ENCODE measurements at places on chromosomes 12 and 14. TPM values are rescaled to one million over a fixed set of nuclear protein-coding genes. Genes with fewer than 3 reads are reported as not detected.
A peak's percentile ranks its signal among the peaks of the same experiment; 100 is the strongest.

DNA sequence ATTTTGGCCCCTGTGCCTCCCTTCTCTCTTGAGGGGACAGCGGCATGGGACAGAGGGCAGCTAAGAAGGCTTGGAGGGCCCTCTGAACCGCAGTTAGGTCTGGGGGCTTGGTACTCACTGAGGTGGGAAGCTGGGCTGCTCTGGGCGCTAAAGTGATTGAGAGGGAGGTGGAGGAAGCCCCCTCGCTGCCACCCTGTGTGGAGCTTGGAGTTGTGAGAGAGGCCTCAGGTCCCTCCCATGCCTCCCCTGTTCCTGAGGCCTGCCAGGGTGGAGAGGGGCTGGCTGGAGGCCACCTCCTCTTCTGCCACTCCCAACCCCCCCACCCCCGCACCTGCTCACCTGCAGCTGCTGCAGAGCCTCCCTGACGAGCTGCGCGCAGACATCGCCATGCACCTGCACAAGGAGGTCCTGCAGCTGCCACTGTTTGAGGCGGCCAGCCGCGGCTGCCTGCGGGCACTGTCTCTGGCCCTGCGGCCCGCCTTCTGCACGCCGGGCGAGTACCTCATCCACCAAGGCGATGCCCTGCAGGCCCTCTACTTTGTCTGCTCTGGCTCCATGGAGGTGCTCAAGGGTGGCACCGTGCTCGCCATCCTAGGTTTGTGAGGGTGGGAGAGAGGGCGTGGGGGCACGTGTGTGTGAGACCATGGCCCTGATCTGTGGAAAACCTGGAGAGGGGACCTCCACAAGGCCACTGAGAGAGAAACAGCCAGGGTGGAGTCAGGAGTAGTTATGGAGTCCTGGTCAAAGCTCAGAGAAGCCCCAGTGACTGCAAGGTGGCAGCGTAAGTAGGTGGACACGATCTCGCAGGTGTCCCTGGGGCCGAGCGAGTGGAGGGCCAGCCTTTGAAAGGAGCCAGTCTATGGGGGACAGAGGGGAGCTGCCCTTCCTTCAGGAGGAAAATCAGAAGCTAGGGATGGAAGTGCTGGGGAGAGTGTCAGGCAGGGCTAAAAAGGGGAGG lies 11.2 kb downstream of the KCNH3 start:
- DNase-seq: no peak

DNA sequence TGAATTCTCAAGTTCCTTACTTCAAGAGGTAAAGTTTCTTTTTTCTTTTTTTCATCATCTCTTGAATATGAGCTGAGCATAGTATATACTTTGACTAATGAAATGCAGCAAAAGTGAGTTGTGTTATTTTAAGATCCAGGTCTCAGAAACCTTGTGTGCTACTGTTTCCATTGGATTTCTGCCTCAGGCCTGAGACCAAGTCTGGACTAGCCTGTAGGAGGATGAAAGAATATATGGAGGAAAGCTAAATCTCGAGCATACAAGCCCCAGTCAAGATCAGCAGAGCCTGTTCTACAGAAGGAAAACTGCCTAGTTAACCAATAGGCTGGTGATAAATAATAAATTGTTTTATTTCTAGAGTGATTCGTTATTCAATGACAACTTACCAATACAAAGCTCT lies 652.5 kb downstream of the C12orf50 start:
- DNase-seq: no peak

DNA sequence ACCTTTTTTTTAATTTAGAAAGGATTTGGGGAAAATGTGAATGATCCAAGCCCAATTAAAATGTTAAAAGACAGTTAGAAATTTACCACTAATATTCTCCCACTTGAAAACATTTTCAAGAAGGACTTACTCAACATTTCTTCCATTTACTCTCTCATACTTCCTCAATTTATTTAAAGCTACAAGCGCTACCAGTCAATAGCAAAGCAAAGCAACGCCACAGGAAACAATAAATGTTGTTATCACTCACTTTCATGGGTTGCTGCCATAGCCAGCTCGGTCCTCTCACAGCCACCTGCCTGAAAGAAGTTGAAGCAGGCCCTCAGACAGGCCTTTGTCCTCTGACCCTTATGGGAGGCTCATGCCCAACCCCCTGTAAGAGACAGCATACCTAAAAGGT lies 6.0 kb upstream of the SOS2 start:
- no peak for DNase-seq

DNA sequence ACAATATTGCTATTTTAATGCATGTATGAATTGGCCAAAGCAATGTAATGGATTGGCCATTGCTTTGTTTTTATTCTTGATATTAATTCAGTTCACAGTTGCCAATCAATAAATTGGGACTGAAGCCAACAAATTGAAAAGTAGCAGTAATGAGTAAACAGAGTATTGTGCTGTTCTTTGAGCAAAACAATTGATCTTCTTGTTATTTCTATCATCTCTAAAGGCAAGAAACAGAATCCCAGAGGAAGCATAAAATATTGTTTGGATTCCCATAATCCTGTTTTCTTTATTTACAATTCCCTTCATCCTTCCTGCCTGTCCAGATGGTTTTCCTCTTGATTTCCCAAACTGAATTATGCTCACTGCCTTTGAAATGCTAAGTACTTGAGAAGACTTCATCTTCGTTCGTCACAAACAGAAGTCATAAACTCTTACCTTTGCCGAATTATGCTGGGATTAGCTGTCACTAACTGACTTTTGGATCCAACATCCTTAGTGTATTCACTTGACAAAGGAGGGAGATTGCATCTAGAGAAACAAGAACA lies 85.9 kb downstream of the ST8SIA1 start:
- no peak for DNase-seq

DNA sequence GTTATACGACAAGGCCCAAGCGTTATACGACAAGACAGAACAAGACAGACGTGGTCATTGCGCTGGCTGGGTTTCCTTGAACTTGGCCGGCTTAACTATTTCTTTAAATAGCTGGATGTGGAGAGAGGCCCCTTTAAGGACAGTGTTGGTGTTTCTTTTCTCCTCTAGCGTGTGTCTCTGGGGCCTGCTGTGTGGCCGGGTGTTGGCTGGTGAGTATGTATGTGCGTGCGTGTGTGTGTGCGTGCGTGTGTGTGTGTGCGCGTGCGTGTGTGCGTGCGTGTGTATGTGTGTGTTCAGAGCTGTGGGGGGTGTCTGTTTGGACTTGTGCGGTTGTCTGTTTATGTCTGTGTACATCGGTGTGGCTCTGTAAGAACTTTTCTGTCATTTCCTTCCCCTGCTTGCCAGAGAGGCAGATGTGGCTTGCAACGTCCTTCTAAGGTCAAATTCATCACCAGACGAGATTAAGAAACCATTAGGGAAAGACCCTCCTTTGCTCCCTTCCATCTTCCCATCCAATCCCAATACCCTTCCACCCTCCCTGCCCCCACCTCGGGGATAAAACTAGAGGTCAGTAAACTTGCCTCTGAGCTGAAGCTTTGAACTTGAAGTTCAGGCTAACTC lies 78.6 kb upstream of the TBX3 start:
- peak; percentile 70 for DNase-seq

DNA sequence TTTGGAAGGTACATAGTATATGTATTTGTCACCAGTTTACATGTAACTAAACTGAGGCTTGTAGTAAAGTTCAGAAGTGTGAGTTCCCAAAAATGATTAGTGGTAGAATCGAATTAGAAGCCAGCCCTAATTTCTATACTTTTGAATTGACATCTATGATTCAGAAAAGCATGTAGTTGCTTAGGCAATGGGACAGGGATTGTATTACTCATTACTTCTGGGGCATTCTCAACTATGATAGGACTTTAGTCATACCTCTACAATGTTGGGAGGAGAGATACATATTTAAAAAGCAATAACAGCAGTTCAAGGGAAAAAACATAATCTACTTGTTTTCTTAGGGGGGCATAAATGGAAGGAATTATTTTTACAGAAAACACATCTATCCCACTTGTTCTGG lies 277.9 kb upstream of the E2F7 start:
- DNase-seq: no peak

SSPN gene
- 200 TPM for total RNA-seq

- no peak for DNase-seq
Measured at GRCh38 chr12:64160021-64160710, 61.9 kb downstream of the KICS2 start.

SLC25A21 gene
- total RNA-seq: 1.7 TPM

GRCh38 chr14:93113678-93114067 lies 2.1 kb downstream of the ITPK1 start:
- DNase-seq: no peak

GRCh38 chr12:49032276-49032675 lies 13.7 kb upstream of the PRKAG1 start:
- DNase-seq: no peak

MYF6 gene
- not detected for total RNA-seq

GRCh38 chr12:108399514-108399913 lies 60.4 kb upstream of the CMKLR1 start:
- DNase-seq: no peak

GRCh38 chr12:124436366-124436765 lies 131.0 kb downstream of the NCOR2 start:
- DNase-seq: peak; percentile 51

GRCh38 chr14:21426692-21427091 lies 29.2 kb downstream of the CHD8 start:
- DNase-seq: no peak

GRCh38 chr12:113568021-113568420 lies 96.3 kb upstream of the LHX5 start:
- DNase-seq: no peak

OR9K2 gene
- total RNA-seq: 1.2 TPM

DPF3 gene
- 4.6 TPM for total RNA-seq

GRCh38 chr12:12081836-12082497 lies 11.2 kb downstream of the BCL2L14 start:
- DNase-seq: no peak

GRCh38 chr12:47350062-47350408 lies 270.3 kb upstream of the AMIGO2 start:
- DNase-seq: no peak

- no peak for DNase-seq
Measured at GRCh38 chr12:102063069-102063468, 1.3 kb upstream of the WASHC3 start.

- DNase-seq: peak; percentile 55
Measured at GRCh38 chr12:107320033-107320928, 226.9 kb upstream of the CRY1 start.

DNA sequence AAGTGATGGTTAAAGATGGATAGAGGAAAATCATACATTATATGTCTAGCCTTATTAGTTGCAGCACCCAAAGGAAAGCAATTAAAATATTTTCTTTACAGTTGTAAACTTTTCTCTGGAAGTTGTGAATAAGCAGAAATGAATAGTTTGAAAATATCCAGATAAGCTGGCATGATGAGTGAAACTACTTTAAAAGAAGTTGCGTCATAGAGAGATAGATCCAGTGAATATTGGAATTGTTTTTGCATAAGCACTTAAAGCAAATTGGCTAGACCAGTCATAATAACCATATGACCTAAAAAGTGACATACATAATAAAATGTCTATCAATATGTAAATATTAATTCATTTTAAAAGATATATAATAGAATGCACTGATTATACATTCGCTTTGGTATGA lies 132.1 kb downstream of the SOX5 start:
- no peak for DNase-seq

CCT2 gene
- 142 TPM for total RNA-seq

GRCh38 chr14:91901449-91902226 lies 34.3 kb upstream of the TC2N start:
- no peak for DNase-seq

- no peak for DNase-seq
Measured at GRCh38 chr12:9325471-9325870, 117.3 kb upstream of the PZP start.

DNA sequence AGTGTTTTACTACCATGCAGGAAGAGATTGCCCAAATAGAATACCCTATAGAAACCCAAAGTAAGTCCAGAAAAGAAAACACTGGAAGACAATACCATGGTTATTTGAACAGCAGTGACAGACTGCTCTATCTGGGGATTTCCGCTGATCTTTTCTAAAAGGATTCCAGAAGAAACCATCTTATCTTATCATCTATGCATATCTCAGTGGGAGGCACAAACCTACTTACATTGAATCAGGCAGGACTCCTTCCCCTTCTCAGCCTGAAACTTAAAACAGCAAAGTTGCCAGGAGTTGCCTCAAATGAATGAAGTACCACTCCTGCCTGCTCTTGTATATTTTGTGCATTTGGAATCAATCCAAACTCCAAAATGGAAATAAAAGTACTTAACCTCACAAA lies 56.7 kb upstream of the NR2C1 start:
- no peak for DNase-seq

HCFC2 gene
- 55.6 TPM for total RNA-seq

- DNase-seq: peak; percentile 92
Measured at GRCh38 chr12:38906482-38907200, 1.2 kb upstream of the CPNE8 start.

DNA sequence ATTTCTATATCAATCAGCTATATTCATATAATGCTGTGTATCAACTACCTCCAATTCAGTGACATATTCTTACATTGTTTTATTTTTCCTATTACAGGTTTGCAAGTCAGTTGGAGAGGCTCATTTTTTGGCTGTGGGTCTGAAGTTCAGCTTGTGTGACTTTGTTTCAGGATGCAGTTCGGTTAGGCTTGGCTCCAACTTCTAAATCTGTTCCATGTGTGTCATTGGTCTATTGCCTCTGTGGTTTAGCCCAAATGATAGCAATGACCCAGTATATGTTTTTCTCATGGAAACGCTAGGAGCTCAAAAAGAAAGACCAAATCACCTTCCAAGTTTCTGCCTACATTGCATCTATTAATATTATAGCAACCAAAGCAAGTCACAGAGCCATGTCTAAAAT lies 848.6 kb upstream of the LRFN5 start:
- DNase-seq: no peak

GRCh38 chr14:31024010-31024480 lies 1.4 kb upstream of the AP4S1 start:
- DNase-seq: no peak

GRCh38 chr14:52730709-52731111 lies 744 bp downstream of the STYX start:
- peak; percentile 42 for DNase-seq

DNA sequence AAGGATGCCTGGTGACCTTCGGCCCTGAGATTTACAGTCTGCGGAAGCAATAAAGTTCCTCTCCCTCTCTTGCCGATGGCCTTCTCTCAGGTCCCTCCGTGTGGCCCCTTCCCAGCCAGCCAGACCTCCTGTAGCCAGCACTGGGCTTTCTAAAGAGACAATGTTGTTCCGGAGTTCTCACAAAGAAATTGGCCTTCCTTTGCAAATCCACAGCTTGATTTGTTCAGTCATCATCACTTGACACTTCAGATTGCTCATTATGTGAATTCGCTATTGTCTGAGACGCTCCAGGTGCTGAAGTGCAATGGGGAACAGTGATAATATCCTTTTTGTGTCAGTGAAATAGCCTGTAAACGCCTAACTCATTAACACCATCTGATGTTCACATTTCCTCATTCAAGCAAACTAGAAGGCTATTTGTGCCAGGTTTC lies 43.7 kb upstream of the GPHB5 start:
- DNase-seq: no peak

NFATC4 gene
- 40.0 TPM for total RNA-seq

IL31 gene
- not detected for total RNA-seq

DNA sequence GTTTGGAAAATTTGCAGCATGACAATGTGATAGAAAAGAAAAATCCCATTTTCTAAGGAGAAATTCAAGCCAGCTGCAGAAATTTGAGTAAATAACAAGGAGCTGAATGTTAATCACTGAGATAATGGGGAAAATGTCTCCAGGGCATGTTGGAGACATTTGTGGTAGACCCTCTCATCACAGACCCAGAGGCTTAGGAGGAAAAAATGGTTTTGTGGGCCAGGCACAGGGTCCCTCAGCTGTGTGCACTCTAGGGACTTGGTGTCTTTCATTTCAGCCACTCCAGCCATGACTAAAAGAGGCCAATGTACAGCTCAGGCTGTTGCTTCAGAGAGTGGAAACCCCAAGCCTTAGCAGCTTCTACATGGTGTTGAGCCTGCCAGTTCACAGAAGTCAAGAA lies 111.4 kb upstream of the SYT10 start:
- DNase-seq: no peak

CCND2 gene
- 562 TPM for total RNA-seq

GPR132 gene
- 4.1 TPM for total RNA-seq

Measured in umbilical cord (tissue), 2 donors.